ENCODE measurements at places on chromosomes 2 and 18.
A peak's percentile ranks its signal among the peaks of the same experiment; 100 is the strongest.

- DNase-seq, result no peak
Observed at GRCh38 chr18:35167857-35168256, 73.0 kb upstream of the ZNF397 start.

- no peak for DNase-seq
Observed at GRCh38 chr2:61736953-61737352, 116.9 kb downstream of the FAM161A start.

GRCh38 chr2:199973703-199974102 is 18.3 kb downstream of the MAIP1 start:
- peak; percentile 65 for DNase-seq

- no peak for DNase-seq
Observed at GRCh38 chr2:171294608-171295007, 133.9 kb upstream of the TLK1 start.

DNA sequence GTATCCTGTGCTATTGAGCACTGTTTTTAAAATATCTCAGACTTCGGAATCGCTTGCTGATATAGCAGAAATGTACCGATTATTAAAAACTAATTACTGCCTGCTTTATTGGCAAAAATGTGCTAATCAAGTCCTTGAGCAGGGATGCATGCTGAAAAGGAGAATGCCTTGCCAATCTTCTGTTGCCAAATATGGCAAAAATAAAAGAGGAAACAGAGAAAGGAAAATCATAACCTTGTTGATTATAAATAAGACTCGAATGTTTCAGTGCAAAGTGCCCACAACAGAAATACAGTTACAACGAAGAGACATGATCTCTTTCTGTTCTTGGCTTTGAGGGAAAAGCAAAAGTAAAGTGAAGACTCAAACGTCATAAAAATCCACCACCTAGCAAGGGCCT is 248.5 kb downstream of the TMEM182 start:
- DNase-seq, result no peak

- DNase-seq, result no peak
Observed at GRCh38 chr18:74351354-74351753, 35.7 kb downstream of the C18orf63 start.

GRCh38 chr18:45274026-45274425 is 341.2 kb upstream of the SLC14A2 start:
- no peak for DNase-seq

GRCh38 chr18:57797209-57797651 is 5.9 kb downstream of the ATP8B1 start:
- no peak for DNase-seq

- DNase-seq, result no peak
Observed at GRCh38 chr18:37574113-37574512, 8.5 kb upstream of the CELF4 start.

DNA sequence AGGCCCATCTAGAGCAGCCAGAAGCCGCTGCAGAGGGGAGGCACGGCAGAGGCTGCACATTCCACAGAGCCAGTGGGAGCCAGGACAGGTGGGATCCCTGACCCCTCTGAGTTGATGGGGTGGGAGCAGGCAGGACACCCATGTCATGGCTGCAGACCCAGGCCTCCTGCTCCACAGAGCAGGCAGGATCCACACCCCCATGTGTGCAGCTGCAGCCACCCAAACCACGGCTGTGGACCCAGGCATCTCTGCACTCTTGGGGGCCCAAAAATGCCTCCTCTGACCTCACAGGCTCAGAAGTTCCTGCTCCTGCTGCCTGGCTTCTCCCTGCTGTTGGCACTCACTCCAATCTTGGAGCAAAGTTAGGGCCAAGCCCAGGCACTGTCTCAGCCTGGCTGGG is 112.3 kb upstream of the TMEM18 start:
- DNase-seq, result no peak

- DNase-seq, result no peak
Observed at GRCh38 chr2:123530004-123530403, 495.1 kb upstream of the CNTNAP5 start.

DNA sequence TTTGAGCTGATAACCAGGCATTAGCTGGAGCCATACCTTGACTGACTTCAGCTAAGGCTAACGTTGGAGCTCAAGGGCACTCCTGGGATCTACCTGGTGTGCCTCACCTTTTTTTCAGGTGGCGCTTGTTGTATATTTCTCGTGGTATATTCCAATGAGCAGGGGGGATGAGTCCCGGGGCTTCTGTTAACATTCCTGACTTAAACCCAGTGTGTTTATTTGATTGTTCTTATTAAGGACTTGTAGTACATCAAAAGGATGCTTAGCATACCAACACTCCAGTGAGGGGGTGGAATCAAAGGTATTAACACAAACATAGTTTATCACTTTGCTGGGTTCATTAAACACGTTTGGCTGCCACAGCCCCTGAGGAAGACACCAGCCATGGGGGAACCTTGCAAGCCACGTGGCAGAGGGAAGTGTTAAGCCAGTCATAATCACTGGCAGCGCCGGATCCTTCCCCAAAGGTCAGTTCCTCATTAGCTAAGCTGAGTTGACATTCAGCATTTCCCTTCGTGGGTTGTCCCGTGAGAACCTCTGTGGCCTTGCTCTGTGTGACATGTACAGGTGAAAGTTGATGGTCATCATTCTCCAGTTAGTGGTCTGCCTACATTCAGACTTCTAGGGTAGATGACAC is 119.5 kb upstream of the MCFD2 start:
- peak; percentile 79 for DNase-seq

DNA sequence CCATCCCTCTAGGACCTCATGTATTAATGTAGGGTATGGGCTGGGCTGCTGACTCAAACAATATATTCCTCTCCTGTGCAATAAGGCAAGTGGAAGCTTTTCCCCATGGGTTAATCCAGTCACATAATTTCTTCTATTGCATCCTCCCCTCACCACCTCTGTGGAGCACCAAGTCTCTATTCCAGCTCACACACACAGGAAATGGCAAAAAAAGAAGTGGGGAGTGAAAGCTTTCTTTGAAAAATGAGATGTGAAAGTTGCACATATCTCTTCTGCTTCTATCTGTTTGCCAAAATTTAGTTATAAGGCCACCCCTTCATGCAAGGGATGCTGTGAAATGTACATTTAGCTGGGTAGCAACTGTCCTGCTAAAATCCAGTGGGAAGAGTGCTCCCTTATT is 121.3 kb downstream of the CDC42EP3 start:
- DNase-seq, result no peak

DNA sequence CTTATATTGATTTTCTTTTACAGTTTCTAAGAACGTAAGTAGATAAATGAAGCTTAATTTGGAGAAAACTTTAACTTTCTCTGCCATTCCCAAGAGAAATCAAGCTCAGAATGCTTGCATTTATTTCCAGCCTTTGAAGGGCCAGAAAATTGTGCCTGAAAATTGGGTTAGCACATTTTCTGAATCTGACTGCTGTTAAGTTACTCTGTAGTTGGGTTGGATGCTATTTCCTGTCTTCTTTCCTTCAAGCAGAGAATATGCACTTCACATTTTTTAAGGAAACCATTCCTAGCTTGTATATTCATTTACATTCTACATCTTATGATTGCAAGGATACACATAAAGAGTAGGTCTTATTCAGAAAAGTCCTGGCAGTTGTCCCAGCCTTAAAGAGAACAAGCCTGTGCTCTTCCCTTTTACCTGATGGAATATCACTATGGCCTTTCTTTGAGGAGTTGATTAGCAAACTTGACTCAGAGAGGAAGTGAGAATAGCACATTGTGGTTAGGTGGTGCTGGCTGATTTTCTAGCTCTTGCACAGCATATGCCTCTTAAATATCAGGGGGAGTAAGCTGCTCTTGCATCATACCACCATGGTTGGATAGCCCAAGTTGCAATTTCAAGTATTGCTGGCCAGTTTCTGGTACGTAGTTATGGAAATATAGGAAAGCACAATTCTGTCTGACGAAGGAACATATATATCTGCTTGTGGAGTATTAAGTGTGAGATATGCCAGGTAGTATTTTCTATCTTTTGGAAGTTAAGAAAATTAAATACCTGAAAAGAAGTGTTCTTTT is 133.7 kb downstream of the COMMD1 start:
- peak; percentile 70 for DNase-seq

GRCh38 chr2:172968061-172968469 is 107.6 kb upstream of the MAP3K20 start:
- DNase-seq, result no peak

DNA sequence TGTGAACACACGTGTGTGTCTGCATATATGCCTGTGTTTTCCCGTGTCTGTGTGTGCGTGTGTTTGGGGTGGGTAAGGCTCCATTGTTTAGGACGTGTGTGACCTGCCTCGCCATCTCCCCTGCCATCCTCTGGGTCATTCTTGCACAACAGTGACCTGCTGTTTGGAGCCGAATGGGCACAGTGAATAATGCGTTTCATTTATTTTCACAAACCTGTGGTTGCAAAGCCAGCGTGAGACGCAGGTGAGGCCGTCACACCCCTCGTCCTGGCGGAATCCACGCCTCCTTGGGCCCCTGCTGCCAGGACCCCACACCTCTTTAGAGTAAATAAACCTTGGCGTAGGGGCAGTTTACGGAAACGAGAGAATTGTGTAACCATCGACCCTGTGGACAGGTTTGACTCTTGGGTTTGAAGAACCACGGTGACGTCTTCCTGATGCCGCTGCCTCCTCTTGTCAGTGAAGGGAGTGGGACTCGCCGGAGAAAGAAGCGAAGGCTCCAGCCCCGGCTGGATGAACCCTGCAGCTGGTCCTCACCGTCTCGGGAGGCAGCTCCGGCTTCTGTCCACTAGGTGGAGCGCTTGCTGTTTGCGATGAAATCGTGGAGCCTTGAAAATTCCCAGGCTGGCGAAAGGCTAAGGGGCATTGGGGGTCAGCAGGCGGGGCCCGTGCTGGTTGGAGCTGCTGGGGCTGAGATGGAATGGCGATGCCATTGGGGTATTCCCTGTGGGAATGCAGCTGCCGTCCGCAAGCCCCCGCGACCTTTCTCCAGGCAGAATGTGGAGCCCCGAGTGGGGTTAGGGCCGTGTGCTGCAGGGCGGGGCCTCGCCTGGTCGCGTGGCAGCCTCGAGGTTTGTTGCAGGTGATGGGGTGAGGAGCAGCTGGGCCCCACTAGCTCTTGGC is 81.1 kb downstream of the RTP5 start:
- peak; percentile 79 for DNase-seq

DNA sequence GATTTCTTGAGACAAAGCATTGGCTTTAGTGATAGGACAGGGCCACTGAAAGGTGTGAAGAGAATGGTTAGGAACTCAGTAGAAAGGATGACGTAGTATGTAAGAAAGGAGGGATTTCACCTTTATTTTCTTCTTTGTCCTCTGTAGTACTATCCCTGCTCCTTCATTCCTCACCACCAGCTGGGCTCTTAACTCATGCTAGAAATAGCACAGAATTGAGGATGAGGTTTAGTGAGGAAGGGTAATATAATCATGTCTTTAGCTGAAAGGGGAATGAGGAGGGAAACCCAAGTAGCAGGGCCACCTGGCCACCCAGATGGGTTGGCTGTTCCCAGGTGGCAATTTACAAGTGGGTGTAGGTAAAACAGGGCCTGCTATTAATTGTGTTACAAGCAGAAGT is 15.2 kb downstream of the ACVR2A start:
- DNase-seq, result no peak

GRCh38 chr2:15363142-15363541 is 198.0 kb downstream of the NBAS start:
- DNase-seq, result no peak

- no peak for DNase-seq
Observed at GRCh38 chr2:240889601-240890560, 6.1 kb downstream of the MAB21L4 start.

DNA sequence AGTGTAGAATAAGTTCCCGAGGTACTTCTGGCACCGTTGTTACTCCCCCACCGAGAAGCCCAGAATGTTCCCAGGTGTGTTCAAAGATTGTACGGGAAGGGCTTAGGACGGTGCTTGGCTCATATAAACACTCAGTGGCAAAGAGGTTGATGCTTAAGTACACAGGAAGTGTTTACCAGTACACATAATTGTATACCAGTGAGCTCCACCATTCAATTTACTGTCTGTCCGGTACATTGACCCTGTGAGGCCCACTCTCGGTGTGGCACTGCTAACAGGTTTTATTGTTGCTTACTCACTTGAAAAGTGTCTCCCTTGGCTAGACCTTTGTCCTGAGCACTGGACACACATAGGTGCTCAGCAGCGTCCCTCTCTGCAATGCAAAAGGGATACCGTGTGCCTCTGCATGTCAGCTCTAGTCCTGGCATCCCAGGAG is 191.0 kb downstream of the NEDD4L start:
- DNase-seq, result no peak

- no peak for DNase-seq
Observed at GRCh38 chr2:181776336-181776735, 96.0 kb upstream of the NEUROD1 start.

DNA sequence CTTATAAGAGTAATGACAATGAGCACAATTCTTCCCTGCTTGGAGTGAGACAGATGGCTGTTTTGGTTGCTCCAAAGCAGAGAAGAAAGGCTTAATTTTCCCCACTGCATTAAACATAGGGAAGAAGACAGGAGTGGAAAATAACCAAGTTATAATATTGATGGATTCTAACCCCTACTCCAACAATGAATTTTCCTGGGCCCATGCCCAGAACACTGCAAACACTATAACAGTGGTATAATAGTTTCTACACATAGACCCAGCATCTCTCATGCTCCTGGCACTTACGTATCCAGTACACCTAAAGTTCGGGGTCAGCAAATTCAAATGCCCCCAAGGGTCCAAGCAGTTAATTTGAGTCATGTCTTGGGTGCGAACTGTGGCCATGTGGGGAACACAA is 613.4 kb downstream of the PLCL1 start:
- no peak for DNase-seq

- DNase-seq, result peak; percentile 10
Observed at GRCh38 chr2:116809109-116809508, 1005.4 kb upstream of the DDX18 start.

GRCh38 chr18:30748541-30748940 is 294.0 kb downstream of the DSC3 start:
- no peak for DNase-seq

- DNase-seq, result no peak
Observed at GRCh38 chr2:190136825-190137224, 74.3 kb upstream of the MSTN start.

GRCh38 chr2:25894135-25894830 is 16.0 kb upstream of the ASXL2 start:
- DNase-seq, result peak; percentile 70

GRCh38 chr18:36337679-36338402 is 40.3 kb downstream of the FHOD3 start:
- no peak for DNase-seq

DNA sequence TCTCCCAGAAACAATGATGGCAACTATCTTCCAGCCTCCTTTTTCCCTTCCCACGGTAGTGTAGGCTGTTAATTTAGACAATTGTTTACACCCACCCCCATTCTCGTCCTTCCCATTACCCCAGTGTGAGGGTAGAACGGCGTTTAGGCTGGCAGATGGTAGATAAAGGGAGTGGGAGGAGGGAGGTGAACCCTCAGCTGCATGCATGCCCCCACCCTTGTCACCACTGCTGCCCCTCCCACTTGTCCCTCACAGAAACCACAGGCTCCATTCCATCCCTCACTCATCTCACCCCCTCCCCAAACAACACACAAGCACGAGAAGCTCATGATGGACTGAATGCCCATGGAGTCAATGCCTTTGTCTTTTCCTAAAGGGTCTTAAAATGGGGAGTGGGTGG is 107.9 kb upstream of the PARD3B start:
- DNase-seq, result no peak
